Activated CD4-positive, CD25-positive, alpha-beta regulatory T cell (primary cell): ENCODE measurements at places on chromosomes 3 and 15.

DNA sequence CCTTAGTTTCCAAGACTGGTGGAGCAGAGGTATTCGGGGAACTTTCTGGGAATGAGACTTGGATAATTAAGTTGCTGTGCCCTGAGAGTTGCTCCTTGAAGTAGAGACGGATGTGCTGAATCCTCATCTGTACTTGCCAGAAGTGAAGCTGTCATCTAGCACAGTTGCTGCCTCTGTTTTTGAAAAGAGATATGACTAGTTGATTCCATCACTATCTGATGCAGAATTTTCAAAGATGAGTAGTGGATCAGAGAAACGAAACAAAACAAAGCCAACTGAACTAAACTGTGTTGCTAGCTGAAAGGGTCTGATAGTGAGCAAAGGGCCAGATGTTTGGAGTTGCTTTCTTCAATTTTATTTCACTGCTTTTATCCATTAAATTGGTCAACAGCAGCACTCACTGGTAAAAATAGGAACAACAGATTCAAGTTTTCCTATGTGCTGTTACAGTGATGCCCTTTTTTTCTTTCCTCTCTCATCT is 52.7 kb downstream of the MITF start:
- DNase-seq, result no peak

- no peak for DNase-seq
Observed at GRCh38 chr3:122392868-122393844, 9.2 kb downstream of the FAM162A start.

GRCh38 chr15:31557899-31558298 is 231.3 kb downstream of the KLF13 start:
- DNase-seq, result no peak

GRCh38 chr15:100928632-100929280 is 9.6 kb downstream of the LRRK1 start:
- DNase-seq, result no peak

DNA sequence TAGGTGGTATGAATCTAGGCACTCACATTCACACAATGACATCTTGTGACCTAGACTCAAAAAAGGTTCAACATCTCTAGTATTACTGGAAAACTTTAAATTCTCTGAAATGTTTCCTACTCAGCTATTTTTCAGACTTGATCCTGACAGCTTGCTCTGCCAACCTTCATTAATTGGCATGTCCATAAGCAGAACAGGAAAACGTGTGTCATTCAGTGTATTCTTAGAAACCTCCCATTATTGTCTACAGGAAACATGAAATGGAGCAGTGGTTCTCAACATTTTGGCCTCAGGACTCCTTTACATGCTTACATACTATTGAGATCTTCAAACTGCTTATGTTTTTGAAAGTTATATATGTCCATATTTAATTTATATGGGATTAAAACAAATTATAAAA is 363.2 kb downstream of the NAALADL2 start:
- DNase-seq, result no peak

- no peak for DNase-seq
Observed at GRCh38 chr3:141663993-141664392, 74.1 kb upstream of the RNF7 start.

DNA sequence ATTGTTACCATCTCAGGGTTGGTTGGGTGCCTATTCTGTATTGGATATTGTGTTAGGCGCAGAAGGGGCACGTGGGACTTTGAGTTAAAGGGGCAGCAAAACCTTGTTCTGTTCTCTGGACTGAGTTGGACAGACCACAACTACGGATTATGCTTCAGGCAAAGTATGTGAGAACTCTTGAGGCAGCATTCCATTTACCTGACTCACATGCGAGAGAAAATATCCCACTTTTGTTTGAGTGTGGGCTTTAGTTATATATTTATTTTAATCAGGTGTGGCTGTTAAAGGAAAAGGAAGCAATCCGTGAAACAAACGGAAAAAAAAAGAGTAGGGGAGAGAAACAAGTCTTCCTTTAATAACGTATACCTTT is 627 bp upstream of the PLS1 start:
- DNase-seq, result no peak

- no peak for DNase-seq
Observed at GRCh38 chr3:61574854-61575253, 13.5 kb downstream of the PTPRG start.

- no peak for DNase-seq
Observed at GRCh38 chr3:173892547-173892946, 495.0 kb downstream of the NLGN1 start.

GRCh38 chr15:56831467-56832005 is 86.9 kb upstream of the TCF12 start:
- no peak for DNase-seq

GRCh38 chr15:73573572-73573971 is 59.6 kb downstream of the NPTN start:
- no peak for DNase-seq

DNA sequence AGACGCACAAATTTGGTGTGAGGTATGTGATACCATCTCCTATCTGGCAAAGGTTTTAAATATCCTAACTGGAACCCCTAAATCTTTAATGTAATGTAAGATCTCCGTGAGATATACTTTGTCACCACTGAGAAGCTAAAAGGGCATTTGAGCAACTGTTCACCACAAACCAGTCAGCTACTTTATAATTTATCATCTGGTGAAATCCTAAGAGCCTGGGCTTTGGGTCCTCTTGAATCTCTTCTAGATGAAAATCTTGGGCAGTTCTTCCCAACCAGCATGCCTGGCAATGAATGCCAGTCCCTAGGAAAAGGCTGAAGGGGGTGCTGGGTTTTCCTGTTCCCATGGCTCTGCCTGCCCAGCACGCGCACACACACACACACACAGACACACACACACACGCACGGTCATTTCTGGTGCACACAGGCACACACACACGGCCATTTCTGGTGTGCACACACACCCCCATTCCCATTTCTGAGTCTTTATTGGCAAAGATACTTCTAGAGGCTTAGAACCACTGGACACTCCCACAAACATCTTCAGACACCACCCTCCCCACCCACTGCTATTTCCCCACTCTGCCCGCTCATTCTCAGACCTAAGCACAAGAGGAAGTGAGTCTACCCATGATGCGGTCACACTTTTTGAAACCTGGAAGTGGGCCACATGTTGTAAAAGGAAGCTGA is 72.6 kb downstream of the MYO1E start:
- DNase-seq, result peak; percentile 8

- DNase-seq, result no peak
Observed at GRCh38 chr3:73513260-73513659, 111.5 kb downstream of the PDZRN3 start.

DNA sequence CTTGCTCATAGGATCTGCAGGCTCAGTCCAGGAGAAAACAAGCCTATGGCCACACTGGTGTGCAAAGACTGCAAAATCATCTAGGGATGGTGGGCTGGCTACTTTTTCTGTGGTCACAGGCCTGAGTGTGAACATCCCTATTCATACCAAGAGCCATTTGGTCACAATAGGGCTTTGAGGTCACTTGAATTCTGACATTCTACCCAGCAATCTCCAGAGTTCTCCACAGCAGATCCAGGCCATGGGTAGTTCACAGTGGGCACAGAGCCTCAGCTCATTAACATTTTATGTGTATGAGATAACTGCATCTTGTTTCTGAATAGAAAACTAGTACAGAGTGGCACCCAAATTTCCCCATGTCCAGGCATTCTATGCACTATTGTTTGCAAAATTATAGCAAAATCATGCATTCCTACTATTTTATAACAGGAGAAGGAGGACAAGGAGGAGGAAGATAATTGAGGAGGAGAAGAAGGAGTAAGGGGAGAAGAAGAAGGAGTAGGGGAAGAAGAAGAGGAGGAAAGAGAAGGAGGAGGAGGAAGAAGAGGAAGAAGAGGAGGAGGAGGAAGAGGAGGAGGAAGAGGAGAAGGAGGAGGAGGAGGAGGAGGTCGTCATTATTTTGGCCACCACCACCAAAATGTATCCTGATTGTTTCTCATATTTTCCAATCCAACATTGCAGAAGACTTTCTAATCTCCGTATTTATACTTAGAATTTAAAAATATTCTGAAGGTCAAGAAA is 129.0 kb downstream of the SEMA6D start:
- no peak for DNase-seq

DNA sequence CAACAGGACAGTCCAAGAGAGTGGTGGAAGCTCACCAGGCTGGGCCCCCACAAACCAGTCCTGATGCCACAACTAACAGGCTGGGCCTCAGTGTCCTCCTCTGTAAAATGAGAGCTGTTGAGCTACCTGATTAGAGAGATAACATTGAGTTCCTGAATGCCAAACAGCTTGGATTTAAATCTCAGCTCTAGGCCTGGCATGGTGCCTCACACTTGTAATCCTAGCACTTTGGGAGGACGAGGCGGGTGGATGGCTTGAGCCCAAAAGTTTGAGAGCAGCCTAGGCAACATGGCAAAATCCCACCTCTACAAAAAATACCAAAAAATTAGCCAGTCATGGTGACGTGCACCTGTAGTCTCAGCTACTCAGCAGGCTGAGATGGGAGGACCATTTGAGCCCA is 20.1 kb upstream of the TMCC1 start:
- DNase-seq, result no peak

DNA sequence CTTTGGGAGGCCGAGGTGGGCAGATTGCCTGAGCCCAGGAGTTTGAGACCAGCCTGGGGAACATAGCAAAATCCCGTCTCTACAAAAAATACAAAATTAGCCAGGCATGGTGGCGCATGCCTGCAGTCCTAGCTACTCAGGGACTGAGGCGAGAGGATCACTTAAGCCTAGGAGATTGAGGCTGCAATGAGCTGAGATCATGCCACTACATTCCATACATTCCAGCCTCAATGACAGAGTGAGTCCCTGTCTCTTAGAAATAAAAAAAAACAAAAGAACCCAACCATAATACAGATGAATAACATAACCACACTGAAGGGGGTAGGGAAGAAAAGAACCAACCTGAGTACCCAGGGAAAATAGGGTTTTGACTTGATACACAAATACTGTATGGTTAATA is 19.7 kb upstream of the CGNL1 start:
- no peak for DNase-seq

DNA sequence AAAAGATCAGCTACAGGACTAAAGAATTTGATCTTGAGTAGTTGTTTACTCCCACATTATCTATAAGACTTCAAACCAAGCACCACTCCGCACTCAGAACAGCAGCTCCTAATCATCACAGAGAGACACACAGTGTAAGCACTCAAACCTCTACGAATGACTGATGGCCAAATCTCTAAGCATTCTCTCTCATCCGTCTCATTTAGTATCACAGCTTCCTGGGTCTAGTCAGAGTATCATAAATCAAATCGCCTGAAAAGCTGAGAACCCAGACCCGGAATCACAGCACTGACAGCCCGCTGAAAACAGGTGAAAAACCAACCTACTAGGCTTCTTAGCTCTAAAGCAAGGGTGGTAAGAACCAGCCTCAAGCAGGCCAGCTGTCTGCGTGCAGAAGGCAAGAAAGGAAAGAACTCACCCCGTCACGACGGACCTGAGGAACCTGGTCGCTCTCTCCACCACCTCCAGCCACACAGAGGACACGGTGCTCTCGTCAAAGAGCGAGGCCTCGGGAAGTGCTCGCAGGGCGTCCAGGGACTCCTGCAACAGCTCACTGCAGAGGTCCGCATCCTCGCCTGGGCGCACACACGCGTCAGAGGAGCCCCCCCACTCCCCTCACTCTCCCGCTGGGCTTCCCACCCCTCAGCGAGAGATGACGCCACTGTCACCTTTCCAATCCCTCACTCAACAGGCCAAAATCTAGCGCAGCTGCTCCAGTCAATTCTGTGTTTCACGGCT is 47.9 kb downstream of the HERC2 start:
- no peak for DNase-seq

DNA sequence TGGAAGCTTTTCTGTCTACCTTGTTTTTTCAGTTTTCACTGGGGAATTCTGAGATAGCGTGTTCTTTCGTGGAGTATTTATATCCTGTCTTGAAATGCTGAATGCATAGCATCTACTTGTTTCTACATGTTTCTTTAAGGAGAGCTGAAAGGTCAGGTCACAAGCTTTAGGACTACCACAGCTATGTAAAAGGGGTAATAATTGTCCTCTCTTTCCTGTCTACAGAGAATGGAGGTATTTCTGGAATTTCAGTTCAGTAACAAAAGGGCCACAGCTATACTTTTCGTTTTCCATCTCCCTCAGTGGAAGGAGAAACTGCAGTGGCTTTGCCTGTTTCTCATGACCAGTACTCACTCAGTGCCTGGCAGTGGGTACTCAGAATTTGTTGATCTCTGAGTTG is 4.7 kb downstream of the INAFM2 start:
- DNase-seq, result no peak

- no peak for DNase-seq
Observed at GRCh38 chr3:56940976-56941375, 119.5 kb upstream of the SPATA12 start.

GRCh38 chr3:156478891-156479290 is 76.0 kb downstream of the SSR3 start:
- no peak for DNase-seq

- DNase-seq, result no peak
Observed at GRCh38 chr3:33372218-33373081, 67.8 kb downstream of the UBP1 start.
